ENCODE measurements at places on chromosomes 2 and 18.

DNA sequence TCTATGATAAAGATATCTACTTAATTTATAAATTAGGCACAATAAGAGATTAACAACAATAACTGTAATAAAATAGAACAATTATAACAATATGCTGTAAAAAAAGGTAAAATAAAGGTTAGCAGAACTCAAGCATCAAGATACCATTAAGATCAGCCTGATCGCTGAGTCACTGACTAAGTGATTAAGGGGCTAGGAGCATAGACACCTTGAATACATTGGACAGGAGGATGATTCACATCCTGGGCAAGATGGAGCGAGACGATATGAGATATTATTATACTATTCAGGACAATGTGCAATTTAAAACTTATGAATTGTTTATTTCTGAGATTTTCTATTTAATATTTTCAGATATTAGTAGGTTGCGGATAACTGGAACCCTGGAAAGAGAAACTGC, 1277.8 kb upstream of the ZEB2 start:
- no peak for DNase-seq

GRCh38 chr18:32026491-32027086, 8.0 kb downstream of the RNF125 start:
- no peak for DNase-seq

- no peak for DNase-seq
These were observed 102.4 kb upstream of the DCC start for GRCh38 chr18:52237551-52237950.

GRCh38 chr18:5317186-5317585, 21.7 kb upstream of the ZBTB14 start:
- no peak for DNase-seq

GRCh38 chr2:33516456-33516995, 40.1 kb downstream of the RASGRP3 start:
- no peak for DNase-seq

GRCh38 chr2:128361376-128362131, 42.9 kb upstream of the HS6ST1 start:
- DNase-seq, result no peak

DNA sequence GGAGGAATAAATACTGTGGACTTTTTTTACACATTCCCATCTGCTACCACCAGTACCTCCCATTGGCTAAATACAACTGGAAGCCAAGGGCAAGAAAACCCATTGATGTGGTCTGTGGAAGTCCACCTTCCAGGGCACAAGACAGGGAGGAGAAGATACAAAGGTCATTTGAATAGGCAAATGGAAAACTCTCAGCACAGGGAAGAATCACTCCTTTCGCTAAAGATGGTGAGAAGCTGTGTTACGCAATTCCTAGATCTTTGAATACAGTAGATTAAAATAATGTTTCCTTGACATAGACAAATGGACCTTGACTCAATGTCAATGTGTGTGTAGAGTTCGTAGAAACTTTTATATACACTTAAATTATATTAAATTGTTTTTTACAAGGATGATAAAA, 70.9 kb upstream of the ERBB4 start:
- no peak for DNase-seq

DNA sequence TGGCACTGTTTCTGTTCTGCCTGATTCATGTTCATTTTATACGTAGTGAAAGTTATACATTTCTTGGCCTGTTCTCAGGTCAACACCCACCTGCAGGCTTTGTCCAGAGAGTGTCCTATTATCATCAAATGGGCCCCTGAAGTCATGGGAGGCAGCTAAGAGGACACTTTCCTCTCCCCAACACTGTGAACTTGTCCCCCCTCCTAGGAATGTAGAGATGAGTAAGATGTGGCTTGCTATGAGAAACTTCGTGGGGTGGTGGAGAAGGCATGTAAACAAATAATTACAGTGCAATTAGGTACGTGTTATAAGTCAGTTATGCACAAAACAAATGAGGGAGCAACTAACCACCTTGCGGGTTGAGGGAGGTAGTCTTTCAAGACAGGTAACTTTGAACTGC, 57.9 kb downstream of the COL4A3 start:
- DNase-seq, result no peak

- DNase-seq, result no peak
These were observed 987 bp upstream of the DLX1 start for GRCh38 chr2:172084395-172084644.

- DNase-seq, result no peak
These were observed 583 bp downstream of the NEMP2 start for GRCh38 chr2:190533968-190534309.

- DNase-seq, result no peak
These were observed 88.9 kb downstream of the R3HDM1 start for GRCh38 chr2:135620198-135620597.

DNA sequence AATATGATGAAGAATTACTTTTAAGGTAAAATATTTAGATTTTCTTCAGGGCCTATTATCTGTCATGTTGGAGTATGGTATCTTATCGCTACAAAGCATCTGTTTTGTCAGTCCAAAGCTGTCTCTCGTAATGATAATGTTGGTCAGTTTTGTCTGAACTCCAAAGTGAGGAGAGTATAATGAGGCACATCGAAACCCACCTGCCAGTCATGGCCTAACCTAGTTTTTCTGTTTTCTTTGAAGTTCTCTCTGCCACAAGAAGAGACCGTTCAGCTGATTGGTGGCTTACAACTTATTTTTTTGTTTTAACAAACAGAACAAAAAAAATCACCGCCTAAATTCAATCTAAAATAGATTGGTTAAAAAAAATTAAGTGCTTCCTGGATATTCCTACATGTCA, 1387.9 kb downstream of the RPIA start:
- no peak for DNase-seq

All from GM13976 (cell line).